ENCODE measurements at places on chromosomes 4 and X. TPM values are rescaled to one million over a fixed set of nuclear protein-coding genes. Genes with fewer than 3 reads are reported as not detected.

Gene ADH7
- 173 TPM for total RNA-seq

Gene HDAC6
- total RNA-seq, result 44.1 TPM

Gene IL21
- 0.66 TPM for total RNA-seq

Gene PABPC4L
- 1.0 TPM for total RNA-seq

Gene PPP4R3C
- not detected for total RNA-seq
